ENCODE measurements at places on chromosomes 5 and 9.

GRCh38 chr5:142569905-142570304, 116.0 kb downstream of the FGF1 start:
- no peak for DNase-seq

GRCh38 chr9:131693651-131694597, 46.0 kb downstream of the RAPGEF1 start:
- no peak for DNase-seq

GRCh38 chr5:110161162-110161561, 471.4 kb downstream of the MAN2A1 start:
- no peak for DNase-seq

GRCh38 chr5:96687812-96688453, 25.8 kb downstream of the CAST start:
- DNase-seq = no peak

Data from effector memory CD8-positive, alpha-beta T cell (primary cell).